ENCODE measurements at places on chromosomes 2 and 18.

GRCh38 chr2:56034258-56034657 is 110.7 kb upstream of the EFEMP1 start:
- no peak for DNase-seq

- DNase-seq: no peak
These were observed 181.5 kb upstream of the ITGA4 start for GRCh38 chr2:181275643-181276070.

- peak; percentile 24 for DNase-seq
These were observed 11.1 kb upstream of the KLHL30 start for GRCh38 chr2:238127165-238128060.

DNA sequence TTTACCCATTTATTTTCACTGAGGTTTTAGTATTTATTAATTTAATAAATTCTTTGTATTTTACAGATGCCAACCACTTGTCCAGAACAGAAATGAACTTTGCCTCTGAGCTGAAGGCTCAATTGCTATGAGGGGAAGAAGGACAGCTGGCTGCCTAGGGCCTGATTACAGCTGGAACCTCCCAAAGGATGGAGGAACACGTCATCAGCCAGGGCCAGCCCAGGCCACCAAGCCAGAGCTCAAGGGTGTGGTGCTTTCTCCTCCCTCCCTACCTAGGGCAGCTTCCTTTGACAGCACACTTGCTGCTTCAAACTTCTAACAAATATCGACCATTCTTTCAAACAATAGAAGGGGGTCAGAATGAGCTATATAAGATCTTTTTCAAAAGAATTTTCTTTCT is 19.7 kb upstream of the RIOK3 start:
- DNase-seq: no peak

GRCh38 chr2:144206019-144206418 is 313.9 kb downstream of the ZEB2 start:
- DNase-seq: no peak

DNA sequence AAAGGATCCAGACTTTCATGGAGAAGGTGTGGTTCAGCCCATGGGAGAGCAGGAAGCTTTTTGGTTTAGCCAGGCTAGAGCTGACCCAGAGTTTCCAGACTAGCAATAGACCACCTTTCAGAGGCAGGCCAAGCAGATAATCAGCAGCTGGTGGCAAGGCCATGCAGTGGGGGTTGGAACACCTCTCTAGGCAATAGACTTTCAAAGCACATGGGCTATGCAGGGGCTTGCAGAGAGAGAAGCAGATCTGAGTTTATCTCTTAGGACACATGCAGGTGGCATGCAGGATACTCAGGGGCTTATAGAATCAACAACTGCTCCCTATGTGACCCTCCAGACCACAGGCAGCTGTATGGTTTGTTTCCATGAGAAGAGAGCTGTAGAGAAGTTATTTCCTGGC is 9.4 kb downstream of the XIRP2 start:
- no peak for DNase-seq

Measured in skeletal muscle cell (primary cell).